Dorsolateral prefrontal cortex (tissue), 122 donors: ENCODE measurements at places on chromosomes 7 and 10.

- DNase-seq: peak; percentile 12
Observed at GRCh38 chr7:30658479-30659074, 23.7 kb downstream of the CRHR2 start.

DNA sequence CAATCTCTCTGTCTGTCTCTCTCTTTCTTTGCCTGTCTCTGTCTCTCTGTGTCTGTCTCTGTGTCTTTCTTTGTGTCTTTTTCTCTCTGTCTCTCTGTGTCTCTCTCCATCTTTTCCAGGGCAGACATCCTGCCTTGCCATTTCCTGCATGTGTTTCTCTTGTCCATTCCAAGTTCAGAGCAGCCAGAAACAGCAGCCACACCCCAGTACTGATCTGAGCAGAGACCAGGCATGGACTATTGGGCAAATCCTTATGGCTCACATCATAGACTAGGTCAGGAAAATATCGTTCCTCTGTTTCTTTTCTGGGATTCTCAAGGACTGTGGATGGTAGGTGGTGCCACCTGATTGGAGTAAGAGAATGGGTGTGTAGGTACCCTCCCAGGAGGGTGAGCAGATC is 95.8 kb downstream of the RAMP3 start:
- no peak for DNase-seq

DNA sequence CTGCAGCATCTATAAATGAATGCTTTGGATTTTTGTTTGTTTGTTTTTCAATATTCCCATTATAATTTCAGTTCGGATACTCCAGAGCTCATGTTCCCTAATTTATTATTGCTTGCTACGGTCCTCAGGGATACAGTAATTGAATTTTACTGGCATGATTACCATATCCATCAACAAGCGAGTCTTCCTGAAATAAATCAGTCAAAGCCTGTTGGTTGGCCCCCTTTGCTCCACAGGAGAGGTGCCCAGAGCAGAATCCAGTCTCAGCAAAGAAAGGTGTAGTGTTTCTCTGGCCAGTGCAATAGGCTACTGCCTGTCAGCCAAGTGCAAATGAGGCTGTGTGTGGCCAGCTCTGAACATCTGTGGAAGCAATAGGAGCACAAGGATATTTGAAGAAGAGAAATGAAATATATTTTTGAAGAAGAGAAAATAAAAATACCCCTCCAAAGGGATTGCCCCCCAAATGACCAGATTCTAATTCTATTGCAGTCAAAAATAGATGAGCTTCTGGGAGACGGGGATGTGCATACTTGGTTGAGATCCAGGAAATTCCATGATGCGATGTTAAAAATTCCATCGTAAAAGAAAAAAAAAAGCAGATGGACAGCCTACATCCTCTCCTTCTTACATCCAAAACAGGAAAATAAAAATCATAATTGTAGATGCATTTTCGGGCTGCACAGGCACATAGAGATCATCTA is 18.1 kb downstream of the TRIL start:
- no peak for DNase-seq

- no peak for DNase-seq
Observed at GRCh38 chr7:135709508-135709907, 18.5 kb downstream of the SLC13A4 start.

- DNase-seq: no peak
Observed at GRCh38 chr10:131786756-131787605, 113.8 kb upstream of the PPP2R2D start.

DNA sequence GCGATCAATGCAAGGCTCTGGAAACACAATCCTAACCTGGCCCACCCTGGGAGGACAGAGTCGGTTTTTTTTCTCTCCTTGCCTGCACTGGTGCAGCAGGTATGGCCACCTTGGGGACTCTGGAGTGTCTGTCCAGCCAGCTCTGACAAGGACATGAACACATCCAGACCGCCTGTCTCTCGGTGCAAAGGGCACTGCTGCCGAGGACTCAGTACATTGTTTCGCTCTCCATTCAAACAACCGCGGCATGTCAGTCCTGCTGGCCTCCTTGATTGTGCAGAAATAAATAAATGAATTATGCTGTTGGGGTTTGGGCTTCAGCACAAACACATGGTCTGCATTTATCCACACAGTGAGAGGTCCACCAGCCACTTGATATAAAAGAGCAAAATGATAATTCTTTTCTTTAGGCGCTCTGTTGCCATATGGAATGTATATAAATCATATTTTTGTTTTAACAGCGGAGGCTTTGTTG is 565.2 kb downstream of the KCNMA1 start:
- DNase-seq: no peak

DNA sequence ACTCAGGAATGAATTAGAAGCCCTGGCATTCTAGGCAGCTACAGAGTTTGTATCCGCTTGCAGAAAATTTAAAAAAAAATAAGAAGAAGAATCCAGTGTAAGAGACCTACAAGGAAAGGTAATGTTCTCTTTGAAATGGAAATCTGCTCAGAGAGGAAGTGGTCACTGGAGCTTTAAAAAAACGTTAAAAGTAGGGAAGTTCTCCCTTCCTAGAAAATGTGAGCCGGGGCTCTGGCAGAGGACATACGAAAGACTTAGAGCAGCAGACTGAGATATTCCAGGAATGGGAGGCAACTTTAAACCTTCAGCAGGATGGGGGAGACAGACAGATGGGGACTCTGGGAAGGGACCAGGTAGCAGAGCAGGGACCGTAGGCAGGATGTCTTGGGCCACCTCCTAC is 149.4 kb upstream of the NPS start:
- no peak for DNase-seq

- DNase-seq: no peak
Observed at GRCh38 chr7:110347081-110347480, 743.8 kb upstream of the LRRN3 start.
